ENCODE measurements at places on chromosomes 6 and 20.

GRCh38 chr6:15588971-15589634 lies 73.7 kb downstream of the DTNBP1 start:
- DNase-seq, result no peak

- no peak for DNase-seq
These were observed 86.3 kb downstream of the ERMARD start for GRCh38 chr6:169837529-169838250.

GRCh38 chr6:79719248-79719960 lies 88.3 kb downstream of the SH3BGRL2 start:
- no peak for DNase-seq

DNA sequence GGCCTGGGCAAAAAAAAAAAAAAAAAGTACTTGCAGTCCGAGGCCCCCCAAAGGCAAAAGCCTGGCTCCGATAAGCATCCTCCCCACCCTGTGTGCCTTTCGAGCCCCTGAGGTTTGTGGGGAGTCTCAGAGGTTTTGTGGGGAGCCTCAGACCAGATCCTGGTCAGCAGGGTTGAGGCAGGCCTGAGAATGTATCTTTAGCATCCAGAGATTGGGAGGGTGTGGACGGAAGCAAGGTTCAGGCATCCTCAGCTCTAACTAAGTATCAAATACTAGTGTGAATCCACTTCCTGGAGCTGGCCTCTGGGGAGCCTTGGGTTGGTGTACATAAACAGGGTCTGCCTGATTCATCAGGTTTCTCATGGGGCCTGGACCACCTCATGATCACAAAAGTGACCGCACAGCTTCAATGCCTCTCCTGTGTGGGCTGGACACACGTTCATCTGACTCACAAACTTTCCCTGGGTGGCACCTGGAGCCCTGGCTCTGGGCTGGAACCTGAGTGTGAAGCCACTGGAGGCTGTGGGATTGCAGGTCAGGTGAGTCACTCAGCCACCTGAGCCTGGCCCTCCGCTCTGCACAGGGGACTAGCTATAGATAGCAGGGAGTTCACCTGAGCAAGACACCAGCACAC lies 24.4 kb downstream of the PCMTD2 start:
- no peak for DNase-seq
